Natural killer cell treated with Interleukin-12 subunit alpha and Interleukin-12 subunit beta and Interleukin-15 and Interleukin-18, amount 100 ng/mL, for 72 hours (primary cell): ENCODE measurements at places on chromosomes 4 and X. TPM values are rescaled to one million over a fixed set of nuclear protein-coding genes. Genes with fewer than 3 reads are reported as not detected.

GRCh38 chr4:87035881-87036509 lies 101.2 kb downstream of the AFF1 start:
- no peak overlapping the region for H3K27ac ChIP-seq
- DNase-seq = no peak
- no peaks in the 10 kb centered on the region for H3K36me3 ChIP-seq
- no peaks in the 10 kb centered on the region for H3K27me3 ChIP-seq

DNA sequence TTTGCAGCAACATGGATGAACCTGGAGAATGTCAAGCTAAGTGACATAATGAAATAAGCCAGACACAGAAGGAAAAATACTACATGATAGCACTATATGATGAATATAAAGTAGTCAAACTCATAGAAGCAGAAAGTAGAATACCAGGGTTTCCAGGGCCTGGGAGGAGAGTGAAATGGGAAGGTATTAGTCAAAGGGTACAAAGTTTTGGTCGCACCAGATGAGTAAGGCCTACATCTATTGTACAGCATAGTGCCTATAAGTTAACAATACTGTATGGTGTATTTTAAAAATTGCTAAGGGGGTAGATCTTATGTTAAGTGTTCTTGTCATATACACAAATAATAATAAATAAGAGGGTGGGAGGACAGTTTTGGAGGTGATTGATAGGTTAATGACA lies 41.5 kb downstream of the ENOX2 start:
- no peaks in the 10 kb centered on the region for H3K4me1 ChIP-seq
- DNase-seq = no peak
- no peaks in the 10 kb centered on the region for H3K27me3 ChIP-seq

DNA sequence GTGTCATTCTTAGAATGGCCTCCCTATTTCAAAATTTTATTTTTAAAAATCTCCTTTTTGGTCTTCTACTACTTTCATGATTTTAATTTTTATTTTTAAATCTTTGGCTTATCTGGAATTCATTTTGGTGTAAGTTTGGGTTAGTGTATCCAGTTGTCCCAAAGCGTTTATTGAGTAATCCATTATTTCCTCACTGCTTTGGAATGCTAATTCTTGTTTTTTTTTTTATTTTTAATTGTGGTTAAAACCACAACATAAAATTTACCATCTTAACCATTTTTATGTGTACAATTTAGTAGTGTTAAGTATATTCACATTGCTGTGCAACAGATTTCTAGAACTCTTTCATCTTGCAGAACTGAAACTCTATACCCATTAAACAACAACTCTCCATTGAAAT lies 8.7 kb downstream of the CITED1 start:
- no peak overlapping the region for H3K27ac ChIP-seq
- H3K4me3 ChIP-seq = no peak overlapping the region
- no peaks in the 10 kb centered on the region for H3K36me3 ChIP-seq
- no peak for DNase-seq
- no peaks in the 10 kb centered on the region for H3K4me1 ChIP-seq
- H3K27me3 ChIP-seq = peaks cover 52% of the 10 kb centered on the region

DNA sequence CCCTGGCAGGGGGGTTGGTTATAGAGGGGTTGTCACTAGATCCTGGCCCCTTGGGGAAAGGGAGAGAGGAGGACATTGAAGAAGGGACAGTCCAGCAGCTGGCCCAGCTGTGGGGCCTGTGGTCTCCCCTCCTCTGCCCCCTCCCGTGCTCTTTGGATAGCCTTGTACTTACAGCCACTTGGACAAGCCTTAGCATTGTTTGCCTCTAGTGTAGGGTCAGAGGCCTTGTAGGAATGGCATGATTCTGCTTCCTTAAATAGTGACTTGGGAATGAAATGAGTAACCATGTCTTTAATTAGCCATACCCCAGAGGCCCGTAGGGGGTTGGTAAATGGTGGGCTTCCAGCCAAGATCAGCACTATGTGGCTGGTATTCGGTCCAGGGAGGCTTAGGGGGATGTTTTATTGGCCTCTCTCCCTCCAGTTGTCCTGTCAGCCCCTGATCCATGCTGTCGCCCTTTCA lies 230.6 kb downstream of the PTTG2 start:
- peaks cover 5% of the 10 kb centered on the region for H3K36me3 ChIP-seq
- no peak overlapping the region for H3K27ac ChIP-seq
- H3K4me1 ChIP-seq = peaks cover 8% of the 10 kb centered on the region
- peaks cover 3% of the 10 kb centered on the region for H3K27me3 ChIP-seq

The USP26 gene
- not detected for total RNA-seq

DNA sequence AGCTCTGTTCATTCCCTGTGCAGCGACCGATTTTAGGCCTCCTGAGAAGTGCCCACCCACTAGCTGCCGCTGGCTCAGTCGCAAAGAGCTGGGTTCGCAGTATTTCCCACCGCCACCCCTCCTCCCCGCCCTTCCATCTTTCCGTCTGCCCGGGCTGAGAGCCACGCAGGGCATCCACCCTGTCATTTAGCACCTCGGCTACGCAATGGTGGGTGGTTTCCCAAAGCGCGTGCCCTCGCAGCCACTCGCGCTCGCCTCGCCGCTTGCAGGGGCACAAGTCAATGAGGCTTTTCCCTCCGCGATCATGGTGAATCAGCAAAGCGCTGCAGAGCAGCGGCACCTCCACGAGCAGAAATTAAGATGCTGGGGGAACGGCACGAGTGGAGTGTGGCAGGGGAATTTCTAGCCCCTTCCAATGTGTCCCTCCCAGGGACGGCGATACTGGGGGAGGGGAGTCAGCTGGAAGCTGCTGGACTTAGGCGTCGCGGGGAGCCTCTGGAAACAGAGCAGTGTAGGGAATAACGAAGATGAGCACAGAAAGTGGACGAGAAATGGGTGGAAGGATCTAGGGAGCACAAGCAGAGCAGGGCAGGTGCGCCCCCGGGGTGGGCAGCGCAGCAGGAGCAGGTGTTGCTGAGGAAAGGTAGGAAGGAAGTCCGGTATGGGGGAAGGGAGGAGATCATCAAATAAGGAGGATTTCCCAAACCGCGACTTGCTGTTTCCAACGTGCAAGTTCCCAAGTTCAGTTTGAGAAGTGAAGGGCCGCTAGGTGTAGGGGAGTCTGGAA lies 2.4 kb upstream of the PTCHD1 start:
- H3K36me3 ChIP-seq = no peaks in the 10 kb centered on the region
- peak overlapping the region; percentile 17 for H3K4me3 ChIP-seq
- DNase-seq = no peak

The LARP1B gene
- total RNA-seq = 30.9 TPM

The SLC2A9 gene
- total RNA-seq = 1.8 TPM

DNA sequence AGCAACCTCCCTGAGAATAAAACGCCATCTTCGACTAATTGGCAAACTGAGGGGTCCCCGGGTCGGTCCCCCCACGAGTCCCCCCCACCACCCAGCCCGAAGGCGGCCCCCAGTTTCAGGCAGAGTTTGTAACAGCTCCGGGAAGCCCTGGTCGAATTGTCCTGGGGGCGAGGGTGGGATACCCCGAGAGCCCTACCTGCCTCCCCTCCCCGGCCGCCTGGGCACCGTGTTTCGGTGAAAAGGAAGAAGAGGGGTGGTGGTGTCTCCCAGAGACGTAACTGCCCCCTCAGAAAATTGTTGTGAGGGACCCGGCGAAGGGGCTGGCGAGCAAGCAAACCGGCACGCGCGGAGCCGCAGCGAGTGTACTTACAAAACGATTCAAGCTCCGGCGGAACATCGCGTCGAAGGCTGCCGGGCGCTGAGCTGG lies 1.2 kb downstream of the ATP11C start:
- H3K4me3 ChIP-seq = peak overlapping the region; percentile 70
- peaks cover 12% of the 10 kb centered on the region for H3K4me1 ChIP-seq
- H3K36me3 ChIP-seq = no peaks in the 10 kb centered on the region
- no peak for DNase-seq
- H3K27me3 ChIP-seq = peaks cover 10% of the 10 kb centered on the region

The ARR3 gene
- total RNA-seq = not detected

DNA sequence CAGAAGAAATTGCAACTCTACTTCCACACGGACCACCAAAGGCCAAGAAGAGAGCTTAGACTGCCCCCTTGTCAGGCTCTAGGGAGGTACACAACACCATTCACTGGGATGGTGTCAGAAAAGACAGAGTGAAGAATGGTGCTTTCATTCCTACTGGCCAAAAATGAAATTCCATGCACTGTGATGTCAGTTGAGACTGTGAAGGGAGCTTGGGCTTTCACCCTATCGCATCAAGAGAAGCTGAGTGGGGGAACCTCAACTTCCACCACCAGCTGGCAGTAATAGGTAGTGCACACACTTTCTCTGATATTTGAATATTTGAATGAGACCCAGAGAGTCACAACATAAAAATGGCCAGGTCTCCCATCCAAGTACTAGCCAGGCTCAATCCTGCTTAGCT lies 65.9 kb downstream of the ZNF711 start:
- no peak for DNase-seq
- H3K27me3 ChIP-seq = no peaks in the 10 kb centered on the region

The SLC34A2 gene
- total RNA-seq = not detected

DNA sequence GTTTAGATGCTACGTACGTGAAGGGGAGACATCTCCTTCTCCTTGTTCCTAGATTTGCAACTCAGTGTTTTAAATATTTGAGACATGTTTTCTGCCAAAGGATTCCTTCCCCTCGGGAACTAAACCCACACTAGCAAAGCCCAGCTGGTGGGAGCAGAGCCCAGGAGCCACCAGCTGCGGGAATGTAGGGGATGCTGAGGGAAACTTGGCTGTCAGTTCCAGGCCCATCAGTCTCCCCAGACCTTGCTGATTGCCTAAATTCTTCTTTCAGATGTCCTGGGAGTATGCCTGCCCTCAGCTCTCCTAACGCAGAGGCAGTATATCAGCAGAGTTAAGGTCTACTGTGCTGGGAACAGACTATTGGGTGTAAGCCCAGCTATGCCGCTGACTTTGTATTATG lies 630.0 kb upstream of the TENM3 start:
- H3K36me3 ChIP-seq = no peaks in the 10 kb centered on the region
- no peak overlapping the region for H3K27ac ChIP-seq

The ARHGAP6 gene
- 0.07 TPM for total RNA-seq

The SULT1E1 gene
- total RNA-seq = not detected
